ENCODE measurements at places on chromosomes 11 and 22.

DNA sequence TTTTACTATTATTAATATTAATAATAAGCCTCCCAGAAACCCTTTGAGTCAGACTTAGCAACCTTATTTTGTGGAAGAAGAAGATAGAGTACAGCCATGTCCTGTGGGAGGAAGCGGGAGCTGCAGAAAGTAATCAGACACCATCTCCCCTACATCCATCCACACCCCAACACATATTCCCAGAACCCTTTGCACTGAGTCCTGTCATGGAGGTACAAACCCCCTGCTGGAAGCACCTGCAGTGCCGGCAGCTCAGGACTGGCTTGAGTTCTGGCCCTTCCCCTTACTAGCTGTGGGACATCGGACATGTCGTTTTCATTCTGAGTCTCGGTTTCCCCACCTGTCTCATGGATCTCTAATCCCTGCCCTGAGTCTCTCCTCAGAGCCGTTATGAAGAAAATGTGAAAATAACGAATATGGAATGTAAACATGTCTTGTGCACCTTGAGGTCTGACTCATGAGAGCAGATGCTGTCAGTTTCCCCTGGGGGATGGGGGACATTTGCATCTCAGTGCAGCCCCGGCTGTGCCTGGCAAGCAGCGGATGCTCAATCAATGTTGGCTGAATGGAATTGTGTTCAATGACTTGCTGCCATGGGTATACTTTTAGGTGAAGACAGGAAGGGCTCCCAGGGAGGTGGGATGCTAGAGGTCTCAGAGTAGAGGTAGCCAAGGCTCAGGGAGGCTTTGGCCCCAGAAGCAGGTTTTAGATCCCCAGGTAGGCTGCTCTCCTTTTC lies 45.4 kb downstream of the TP53I11 start:
- no peaks in the 10 kb centered on the region for H3K36me3 ChIP-seq
- no peak overlapping the region for H3K27ac ChIP-seq
- H3K27me3 ChIP-seq, result peaks cover 15% of the 10 kb centered on the region
- DNase-seq, result no peak
- H3K4me3 ChIP-seq, result no peak overlapping the region
- H3K4me1 ChIP-seq, result no peaks in the 10 kb centered on the region

DNA sequence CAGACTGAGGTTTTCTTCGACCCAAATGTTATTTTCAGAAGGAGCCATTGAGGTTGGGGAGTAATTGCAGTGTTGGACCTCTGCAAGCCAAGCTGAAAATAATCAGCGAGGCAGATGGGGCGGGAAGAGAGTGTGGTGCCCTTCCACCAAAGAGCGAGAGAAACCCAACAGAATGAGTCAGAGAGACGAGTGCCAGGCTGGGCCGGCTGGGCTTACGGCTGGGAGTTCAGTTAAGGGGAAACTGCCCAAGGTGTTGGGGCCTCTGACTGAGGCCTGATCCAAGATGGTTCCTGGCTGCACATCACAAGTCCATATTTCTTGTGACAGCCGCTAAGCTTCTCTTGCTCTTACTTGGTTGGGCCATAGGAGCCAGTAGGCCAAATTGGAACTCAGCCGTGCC lies 30.4 kb upstream of the CREB3L1 start:
- H3K27me3 ChIP-seq, result no peaks in the 10 kb centered on the region
- H3K27ac ChIP-seq, result peak overlapping the region; percentile 99
- H3K4me3 ChIP-seq, result no peak overlapping the region

GRCh38 chr22:45540122-45540521 lies 37.4 kb downstream of the FBLN1 start:
- no peak overlapping the region for H3K4me3 ChIP-seq
- H3K36me3 ChIP-seq, result 0 out of 2 replicates have a peak, but pooled peaks cover 15% of the 10 kb centered on the region
- H3K27me3 ChIP-seq, result no peaks in the 10 kb centered on the region
- peaks cover 30% of the 10 kb centered on the region for H3K4me1 ChIP-seq

GRCh38 chr22:34760276-34761008 lies 305.5 kb upstream of the ISX start:
- no peaks in the 10 kb centered on the region for H3K27me3 ChIP-seq
- no peak overlapping the region for H3K27ac ChIP-seq
- DNase-seq, result no peak

DNA sequence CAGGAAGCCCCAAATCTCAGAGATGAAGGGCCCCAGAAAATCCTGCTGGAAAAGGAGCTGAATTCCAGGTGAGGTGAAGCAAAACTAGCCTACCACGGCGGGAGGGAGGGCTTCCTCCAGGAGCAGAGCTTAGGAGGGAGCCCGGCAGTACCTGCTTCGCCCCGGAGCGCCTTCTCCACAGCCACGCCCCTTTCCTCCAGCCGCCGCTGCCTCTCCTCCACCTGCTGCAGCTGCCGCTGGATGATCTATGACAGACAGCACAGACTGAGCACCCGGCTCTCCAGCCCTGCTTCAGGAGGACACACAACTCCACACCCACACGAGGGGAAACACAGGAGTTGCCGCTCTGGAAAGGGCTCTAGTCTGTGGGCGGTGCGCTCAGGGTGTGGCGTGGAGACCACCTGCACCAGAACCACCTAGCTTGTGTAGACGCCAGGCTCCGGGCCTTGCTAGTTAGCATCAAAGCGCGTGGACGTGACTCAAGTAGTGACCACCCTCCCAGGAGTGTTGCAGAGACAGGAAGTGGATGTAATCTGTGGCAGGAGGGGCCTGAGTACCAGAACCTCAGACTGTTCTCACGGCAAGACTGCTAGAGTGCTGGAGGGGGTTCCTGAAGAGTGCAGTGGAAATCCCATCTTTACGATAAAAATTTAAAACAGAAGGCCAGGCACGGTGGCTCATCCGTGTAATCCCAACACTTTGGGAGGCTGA lies 34.6 kb upstream of the BID start:
- DNase-seq, result no peak
- no peaks in the 10 kb centered on the region for H3K4me1 ChIP-seq
- H3K27me3 ChIP-seq, result no peaks in the 10 kb centered on the region
- peaks cover 15% of the 10 kb centered on the region for H3K36me3 ChIP-seq
- no peak overlapping the region for H3K27ac ChIP-seq
- no peak overlapping the region for H3K4me3 ChIP-seq

GRCh38 chr22:31148953-31149627 lies 8.8 kb upstream of the PLA2G3 start:
- no peaks in the 10 kb centered on the region for H3K36me3 ChIP-seq
- no peaks in the 10 kb centered on the region for H3K4me1 ChIP-seq
- no peak overlapping the region for H3K4me3 ChIP-seq
- DNase-seq, result peak; percentile 78
- H3K27me3 ChIP-seq, result no peaks in the 10 kb centered on the region
- H3K27ac ChIP-seq, result no peak overlapping the region

- no peak for DNase-seq
- no peaks in the 10 kb centered on the region for H3K4me1 ChIP-seq
- peaks cover 46% of the 10 kb centered on the region for H3K27me3 ChIP-seq
- H3K4me3 ChIP-seq, result no peak overlapping the region
- no peak overlapping the region for H3K27ac ChIP-seq
- H3K36me3 ChIP-seq, result no peaks in the 10 kb centered on the region
Measured at GRCh38 chr11:132357811-132358572, 987.6 kb downstream of the NTM start.

DNA sequence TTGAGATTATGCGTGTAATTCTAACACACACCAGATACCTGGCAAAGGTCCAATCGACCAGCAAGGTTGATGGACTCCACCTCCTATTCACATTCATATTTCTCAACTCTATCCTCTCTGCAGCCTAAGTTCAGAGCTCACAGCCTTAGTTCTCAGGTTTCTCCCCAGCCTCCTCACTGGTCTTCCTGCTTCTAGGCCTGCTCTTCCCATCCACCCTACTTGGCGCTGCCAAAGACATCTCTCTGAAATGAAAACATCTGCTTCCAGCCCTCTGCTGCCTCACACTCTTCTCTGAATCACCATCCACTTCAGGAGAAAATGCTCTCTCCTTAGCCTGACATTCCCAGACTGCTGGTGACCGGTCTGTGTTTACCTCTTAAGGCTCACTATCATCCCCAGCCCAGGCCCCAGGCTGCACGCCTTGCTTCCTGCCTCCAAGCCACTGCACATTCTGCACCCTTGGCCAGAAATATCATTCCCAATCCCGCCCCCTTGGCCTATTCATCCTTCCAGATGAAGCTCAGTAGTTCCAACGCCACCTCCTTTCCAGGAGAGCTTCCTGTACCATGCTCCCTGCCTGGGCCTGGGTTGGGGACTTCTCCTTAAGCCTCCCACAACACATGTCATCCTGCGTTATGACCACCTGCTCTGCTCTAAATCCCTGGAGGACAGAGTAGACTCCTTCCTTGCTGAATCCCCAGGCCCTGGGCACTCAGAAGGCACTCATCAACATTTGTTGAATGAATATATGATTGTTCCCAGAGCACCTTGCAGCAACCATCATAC lies 3.5 kb downstream of the ARRB1 start:
- peak; percentile 94 for DNase-seq
- peak overlapping the region; percentile 62 for H3K27ac ChIP-seq
- H3K4me3 ChIP-seq, result no peak overlapping the region
- no peaks in the 10 kb centered on the region for H3K36me3 ChIP-seq
- peaks cover 17% of the 10 kb centered on the region for H3K4me1 ChIP-seq
- H3K27me3 ChIP-seq, result no peaks in the 10 kb centered on the region

DNA sequence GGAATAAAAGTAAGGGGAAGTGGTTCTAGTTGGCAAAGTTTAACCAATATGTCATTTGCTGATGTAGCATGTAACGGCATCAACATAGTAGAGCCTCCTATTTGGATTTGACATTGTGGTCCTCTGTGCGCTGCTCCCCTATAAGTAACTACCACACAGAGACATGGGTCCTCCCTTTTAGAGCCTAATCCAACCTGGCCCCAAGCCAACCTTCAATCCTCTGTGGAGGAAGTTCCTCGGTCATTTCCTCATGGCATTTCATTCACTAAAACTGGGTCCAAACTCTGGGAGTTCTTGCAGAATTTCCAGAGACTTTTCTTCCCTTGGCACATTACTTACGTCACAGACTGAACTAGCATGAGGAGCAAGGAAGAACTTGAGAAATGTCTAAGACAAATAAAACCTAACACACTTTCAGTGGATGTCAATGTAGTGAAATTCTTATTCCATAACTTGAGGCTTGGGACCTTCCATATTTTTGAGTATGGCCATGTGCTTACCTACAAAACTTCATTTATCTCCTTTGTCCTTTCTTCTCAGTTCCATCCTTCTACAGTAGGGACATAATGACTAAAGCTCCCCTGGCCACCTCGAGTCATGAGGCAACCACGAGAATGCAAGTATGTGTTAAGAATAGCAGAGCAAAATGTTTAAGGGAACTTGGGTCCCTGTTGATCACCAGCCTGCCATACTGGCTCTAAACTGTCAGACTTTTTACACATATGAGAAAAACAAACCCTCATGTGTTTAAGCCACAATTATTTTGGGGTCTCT lies 34.7 kb downstream of the MMP20 start:
- H3K27ac ChIP-seq, result no peak overlapping the region
- H3K27me3 ChIP-seq, result no peaks in the 10 kb centered on the region
- no peaks in the 10 kb centered on the region for H3K36me3 ChIP-seq
- DNase-seq, result peak; percentile 16
- H3K4me3 ChIP-seq, result no peak overlapping the region
- H3K4me1 ChIP-seq, result no peaks in the 10 kb centered on the region

GRCh38 chr22:17705951-17706900 lies 67.7 kb downstream of the BCL2L13 start:
- H3K4me1 ChIP-seq, result peaks cover 17% of the 10 kb centered on the region
- H3K27ac ChIP-seq, result peak overlapping the region; percentile 84
- H3K27me3 ChIP-seq, result no peaks in the 10 kb centered on the region
- no peaks in the 10 kb centered on the region for H3K36me3 ChIP-seq

DNA sequence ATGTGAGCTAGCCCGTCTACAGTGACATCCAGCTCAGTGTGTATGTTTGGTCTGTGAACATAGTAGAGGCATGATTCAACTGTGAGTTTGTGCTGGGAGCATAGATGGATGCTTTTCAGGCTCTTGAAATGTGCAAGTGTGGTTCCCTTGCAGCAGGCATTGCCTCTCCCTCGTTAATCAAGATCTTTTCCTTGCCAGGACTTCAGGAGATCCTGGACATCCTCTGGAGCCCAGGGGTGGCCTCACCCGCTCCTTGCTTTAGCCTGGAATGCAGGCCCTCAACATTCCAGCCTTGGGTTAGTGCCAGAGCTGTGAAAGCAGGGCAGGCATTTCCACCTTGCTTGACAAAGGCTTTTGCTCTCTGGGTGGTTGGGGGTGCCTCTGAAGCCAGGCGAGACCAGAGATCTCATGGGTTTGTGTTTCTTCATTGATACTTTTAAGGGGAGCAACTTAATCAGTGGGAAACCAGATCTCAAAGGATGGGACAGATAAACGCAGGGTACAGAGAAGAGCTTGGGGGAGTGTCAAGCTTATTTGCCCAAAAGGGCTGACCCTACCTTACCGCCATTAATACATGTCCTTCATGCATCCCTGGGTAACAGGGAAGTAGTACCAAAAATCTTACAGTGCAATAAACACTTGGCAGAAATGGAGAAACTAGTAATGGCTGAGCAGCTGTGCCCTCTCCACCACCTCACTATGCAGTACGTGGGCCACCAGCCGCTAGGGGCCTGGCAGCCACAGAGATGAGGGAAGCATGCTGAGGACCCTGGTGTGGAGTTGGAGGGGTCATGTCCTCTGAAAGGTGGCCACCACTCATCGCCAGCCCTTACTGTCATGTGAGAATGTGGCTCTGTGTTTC lies 72.1 kb downstream of the PTPRJ start:
- DNase-seq, result peak; percentile 66
- no peak overlapping the region for H3K27ac ChIP-seq
- peaks cover 22% of the 10 kb centered on the region for H3K4me1 ChIP-seq
- H3K4me3 ChIP-seq, result no peak overlapping the region

DNA sequence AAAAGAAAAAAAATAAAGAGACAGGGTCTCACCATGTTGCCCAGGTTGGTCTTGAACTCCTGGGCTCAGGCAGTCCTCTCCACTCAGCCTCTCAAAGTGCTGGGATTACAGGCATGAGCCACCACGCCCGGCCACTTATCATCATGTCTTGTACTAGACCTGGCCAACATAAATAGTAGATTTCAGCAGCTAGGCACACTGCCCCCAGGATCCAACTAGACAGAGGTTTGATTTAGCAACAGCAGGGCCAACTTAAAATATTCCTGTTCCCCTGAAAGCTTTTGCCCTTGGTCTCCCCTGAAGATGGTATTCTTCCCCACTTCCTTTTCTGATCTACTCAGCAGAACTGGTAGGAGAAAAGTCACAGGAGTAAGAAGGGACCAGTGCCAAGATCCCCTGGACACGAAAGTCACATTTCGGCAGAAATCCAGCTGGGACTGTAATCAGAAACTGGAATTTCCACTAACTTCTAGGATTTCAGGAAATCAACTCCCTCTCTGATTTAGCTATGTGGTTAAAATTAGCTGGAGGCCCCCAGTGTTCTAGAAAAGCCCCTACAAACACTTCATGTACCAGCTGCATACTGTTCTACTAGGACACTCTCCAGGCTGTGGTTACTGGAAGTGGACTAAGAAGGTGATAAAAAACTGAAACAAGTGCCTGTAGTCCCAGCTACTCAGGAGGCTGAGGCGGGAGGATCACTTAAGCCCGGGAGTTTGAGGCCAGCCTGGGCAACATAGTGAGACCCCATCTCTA lies 8.9 kb upstream of the PPP2R1B start:
- H3K27ac ChIP-seq, result no peak overlapping the region
- H3K4me3 ChIP-seq, result no peak overlapping the region
- DNase-seq, result peak; percentile 21
- H3K27me3 ChIP-seq, result no peaks in the 10 kb centered on the region
- H3K36me3 ChIP-seq, result no peaks in the 10 kb centered on the region

GRCh38 chr11:30683176-30683575 lies 97.0 kb upstream of the MPPED2 start:
- DNase-seq, result peak; percentile 19
- no peaks in the 10 kb centered on the region for H3K36me3 ChIP-seq
- no peaks in the 10 kb centered on the region for H3K27me3 ChIP-seq
- H3K4me1 ChIP-seq, result no peaks in the 10 kb centered on the region
